ENCODE measurements at places on chromosomes 2 and 18.

- DNase-seq: no peak
Measured at GRCh38 chr2:238280083-238280825, 8.2 kb downstream of the PER2 start.

DNA sequence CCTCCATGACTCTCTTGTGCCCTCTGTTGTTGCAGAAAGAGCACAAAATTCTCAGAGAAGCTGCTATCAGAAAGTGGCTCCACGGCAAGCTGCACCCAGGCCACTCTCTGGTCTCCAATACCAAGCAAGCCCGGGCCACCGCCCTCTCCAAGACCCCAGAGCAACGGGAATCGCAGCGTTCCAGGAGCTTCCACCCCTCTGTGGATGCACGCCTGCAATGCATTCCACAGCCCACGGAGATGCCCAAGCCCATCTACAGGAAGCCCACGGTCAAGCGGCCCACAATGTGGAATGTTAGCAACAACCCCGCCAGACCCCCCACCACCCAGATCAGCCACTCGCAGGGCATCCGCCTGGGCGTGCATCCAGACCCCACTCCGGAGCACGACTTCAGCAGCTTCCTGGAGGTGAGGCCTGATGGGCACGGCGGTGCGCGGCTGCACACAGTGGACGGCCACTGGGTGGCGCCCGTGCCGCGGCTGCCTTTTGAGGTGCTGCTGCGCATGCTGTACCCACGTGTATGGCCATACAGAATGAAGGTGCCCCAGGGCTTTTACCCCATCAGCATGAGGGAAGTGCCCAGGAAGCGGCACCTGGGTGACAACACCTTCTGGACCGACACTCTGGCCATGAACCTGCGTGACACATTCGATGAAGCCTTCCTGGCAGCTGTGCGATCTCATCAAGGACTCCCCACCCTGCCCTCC lies 6.3 kb downstream of the ANKRD53 start:
- peak; percentile 93 for DNase-seq

GRCh38 chr2:236740506-236740905 lies 170.9 kb downstream of the ACKR3 start:
- DNase-seq: no peak

DNA sequence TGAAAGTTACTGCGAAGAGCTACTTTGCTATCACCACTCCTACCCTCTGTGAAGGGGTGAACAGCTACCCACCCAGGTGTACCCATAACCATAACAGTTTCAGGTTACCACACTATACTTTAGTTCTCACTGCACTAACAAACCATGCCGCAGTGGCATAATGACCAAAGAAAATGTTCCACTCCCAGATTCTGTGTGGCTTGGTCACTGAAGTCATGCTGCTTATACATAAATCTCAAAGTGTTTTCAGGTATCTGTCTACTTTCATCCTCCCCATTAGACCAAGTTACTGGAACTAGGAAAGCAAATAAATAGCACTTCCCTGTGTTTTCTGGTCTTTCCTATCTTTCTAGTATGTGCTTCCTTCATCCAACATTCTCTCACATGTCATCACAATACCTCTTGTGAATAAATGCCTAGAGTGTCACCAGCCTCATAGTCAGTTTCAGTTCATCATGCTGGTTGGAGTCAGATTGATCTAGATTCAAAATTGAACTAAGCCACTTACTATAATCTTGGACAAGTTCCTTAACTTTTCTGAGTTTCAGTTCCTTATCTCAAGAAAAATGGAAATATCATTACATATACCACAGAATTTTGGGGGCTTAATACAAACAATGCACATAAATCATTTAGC lies 293.6 kb downstream of the FSIP2 start:
- DNase-seq: no peak

GRCh38 chr2:199870581-199870980 lies 19.6 kb upstream of the FTCDNL1 start:
- no peak for DNase-seq

- no peak for DNase-seq
Measured at GRCh38 chr2:205405752-205406151, 276.5 kb upstream of the NRP2 start.

DNA sequence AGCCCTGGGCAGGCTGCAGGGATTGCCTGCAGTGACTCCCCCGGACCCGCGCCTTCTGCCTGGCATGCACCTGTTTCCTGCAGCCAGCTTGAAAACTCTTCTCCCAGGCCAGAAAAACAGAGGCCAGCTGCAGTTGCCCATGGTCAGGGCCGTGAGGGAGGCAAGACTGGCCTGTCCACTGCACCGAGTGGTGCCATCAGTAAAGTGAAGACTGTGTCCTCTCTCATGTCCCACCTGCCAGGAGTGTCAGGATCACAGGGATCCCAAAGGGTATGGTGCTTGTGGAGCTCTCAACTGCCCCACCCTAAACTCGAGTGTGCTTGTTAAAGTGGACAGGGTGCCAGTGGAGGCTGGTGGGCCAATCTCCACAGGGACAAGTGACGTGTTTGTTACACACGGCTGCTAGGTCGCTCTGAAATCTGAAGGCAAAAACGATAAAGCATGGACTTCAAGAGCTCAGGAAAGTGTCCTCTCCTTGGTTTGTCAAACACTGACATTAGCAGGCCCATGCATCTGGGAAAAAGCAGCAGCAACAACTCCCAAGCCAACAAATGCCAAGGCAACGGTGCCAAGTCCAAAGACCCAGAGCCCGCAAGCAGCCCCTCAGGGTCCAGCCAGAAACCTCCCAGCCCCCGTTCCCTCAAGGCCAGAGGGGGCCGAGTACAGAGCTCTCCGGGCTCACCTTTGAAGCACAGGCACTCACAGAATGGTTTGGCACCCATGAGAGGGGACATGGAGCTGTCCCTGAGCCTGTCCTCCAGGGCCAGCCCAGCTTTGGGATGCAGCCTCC lies 213.2 kb downstream of the HDAC4 start:
- DNase-seq: peak; percentile 49

- DNase-seq: no peak
Measured at GRCh38 chr2:77552956-77553355, 30.8 kb upstream of the LRRTM4 start.

DNA sequence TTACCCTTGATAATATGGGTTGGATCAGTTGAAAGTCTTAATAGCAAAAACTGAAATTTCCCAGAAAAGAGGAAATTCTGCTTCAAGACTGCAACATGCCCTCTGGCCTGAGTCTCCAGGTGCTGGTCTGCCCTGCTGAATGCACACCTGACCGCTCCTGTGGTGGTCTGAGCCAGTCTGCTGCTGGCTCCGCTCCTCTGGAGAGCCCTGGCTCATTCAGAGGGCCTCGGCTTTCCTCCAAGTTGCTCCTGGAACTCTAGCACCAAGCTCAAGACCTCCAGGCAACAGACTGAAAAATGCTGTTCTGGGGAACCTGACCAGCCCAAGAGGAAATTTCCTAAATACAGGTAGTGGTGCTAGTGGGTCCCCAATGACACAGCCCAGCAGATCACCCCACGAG lies 64.8 kb downstream of the DIPK1C start:
- peak; percentile 16 for DNase-seq

DNA sequence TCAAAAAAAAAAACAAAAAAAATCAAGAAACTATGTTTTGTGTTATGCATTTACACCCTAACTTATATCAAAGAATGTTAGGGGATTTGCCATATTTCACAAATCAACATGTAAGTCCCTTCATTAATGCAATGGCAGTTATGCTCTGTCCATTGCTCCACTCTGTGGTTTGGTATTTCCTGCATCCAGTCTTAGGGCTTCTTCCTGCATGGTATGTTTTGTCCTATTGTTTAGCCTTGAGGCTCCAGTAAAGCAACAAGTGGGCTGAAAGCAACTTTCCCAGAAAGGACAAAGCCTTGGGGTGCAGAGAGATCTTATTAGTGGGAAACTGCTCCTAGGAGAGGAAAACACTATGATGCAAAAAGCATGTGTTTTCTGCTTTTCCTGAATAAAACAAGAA lies 474.1 kb downstream of the IRS1 start:
- DNase-seq: no peak

DNA sequence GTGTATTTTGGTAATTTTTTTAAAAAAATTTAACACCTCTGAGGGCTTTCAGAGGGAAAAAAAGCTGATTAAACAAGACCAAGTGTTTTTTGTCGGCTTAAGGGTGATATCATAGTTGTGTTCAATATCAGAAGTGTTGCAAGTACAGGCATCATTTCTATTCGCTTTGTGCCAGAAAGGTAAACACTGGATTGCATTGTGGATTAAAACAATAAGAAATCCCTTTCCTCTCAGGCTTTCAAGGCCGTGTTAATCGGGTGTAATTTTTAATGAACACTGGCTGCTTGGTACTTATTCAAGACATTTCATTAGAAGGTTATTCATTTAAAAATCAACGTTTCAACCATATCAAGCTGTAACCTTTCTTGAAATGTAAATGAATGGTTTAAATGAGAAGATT lies 18.3 kb downstream of the FIGN start:
- DNase-seq: no peak

DNA sequence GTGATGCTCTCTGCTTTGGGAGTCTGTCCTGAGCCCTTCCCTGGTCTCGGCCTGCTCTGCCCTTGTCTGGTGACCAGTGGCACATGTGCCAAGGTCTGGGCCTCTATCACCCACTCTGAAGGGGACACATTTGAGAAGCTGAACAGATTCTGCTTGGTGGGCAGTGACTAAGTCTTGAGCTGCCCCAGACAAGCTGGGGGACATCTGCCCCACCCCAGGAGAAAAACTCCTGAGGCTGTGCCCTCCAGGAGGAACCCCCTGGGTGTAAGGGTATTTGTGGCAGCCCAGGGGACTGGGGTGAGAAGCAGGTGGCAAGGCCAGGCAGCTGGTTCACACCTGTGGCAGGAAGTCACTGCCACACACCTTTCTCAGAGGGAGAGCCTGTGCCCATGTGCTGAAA lies 342.1 kb downstream of the DYSF start:
- DNase-seq: peak; percentile 38

DNA sequence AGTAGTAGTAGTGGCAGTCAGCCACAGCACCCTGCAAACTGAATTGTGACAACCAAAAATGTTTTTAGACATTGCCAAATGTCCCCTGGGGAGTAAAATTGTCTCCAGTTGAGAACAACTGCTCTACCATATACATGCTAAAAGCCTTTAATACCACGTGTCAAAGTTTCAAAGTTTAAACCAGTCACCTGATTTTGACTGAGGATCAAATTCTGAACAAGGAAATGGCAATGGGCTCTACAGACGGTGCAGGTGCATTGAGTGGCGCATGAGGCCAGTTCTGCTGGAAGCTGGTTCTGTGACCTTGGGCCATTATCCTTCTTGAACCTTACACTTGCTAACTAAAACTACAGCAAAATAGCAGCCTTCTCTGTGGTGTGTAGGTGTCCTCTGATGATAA lies 85.0 kb downstream of the LIPG start:
- no peak for DNase-seq

DNA sequence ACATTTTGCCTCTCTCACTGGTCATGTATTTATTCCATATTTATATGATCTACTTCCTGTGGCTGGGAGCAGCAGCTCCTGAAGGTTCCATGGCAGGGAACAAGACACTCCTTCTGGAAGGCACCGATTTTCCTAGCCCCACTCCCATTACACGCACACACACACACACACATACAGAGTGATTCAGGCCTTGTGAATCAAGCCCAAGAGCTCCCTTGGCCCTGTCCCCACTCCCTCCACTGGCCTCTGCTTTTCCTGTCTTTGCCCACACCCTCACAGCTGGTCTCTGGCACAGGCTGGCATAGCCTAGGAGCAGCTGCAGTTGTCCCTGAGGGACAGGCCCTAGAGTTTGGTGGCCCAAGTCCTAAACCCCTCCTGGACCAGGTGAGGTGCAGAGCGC lies 201.7 kb downstream of the NAPG start:
- DNase-seq: no peak

DNA sequence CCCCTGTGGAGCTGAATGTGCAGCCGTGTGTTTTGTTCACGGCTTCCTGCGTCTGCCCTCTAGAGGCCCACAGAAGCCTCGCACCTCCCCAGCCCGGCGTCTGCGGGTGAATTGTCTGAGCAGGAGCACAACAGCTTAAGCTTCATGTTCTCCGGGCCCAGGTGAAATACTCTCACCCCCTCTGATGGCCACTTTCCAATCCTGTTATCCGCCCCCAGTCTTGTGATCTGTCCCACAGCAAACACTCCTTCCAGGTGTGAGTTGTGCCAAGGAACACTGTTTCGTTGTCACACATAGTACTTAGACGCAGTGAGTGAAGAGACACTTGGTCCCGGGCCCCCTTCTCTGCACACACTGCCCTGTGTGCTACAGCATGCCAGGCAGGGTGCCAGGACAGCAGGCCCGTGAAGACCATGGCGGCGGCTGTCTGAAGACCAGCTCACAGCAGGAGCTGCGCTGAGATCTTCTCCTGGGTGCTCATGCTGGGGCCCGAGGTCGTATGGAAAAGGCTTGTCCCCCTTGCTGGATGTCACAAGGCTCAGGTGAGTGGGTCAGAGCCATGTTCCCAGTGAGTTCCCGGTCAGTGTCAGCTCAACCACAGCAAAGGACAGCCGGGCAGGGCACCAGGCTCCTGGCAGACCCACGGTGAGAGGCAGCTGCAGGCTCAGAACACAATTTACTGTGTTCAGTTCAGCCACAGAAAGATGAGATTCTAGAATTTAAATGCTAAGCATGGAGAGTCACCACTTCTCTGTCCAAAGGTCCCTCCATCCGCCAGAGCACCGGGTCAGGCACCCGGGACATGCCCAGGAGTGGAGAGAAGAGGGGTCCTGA lies 6.8 kb upstream of the PXDN start:
- peak; percentile 72 for DNase-seq

DNA sequence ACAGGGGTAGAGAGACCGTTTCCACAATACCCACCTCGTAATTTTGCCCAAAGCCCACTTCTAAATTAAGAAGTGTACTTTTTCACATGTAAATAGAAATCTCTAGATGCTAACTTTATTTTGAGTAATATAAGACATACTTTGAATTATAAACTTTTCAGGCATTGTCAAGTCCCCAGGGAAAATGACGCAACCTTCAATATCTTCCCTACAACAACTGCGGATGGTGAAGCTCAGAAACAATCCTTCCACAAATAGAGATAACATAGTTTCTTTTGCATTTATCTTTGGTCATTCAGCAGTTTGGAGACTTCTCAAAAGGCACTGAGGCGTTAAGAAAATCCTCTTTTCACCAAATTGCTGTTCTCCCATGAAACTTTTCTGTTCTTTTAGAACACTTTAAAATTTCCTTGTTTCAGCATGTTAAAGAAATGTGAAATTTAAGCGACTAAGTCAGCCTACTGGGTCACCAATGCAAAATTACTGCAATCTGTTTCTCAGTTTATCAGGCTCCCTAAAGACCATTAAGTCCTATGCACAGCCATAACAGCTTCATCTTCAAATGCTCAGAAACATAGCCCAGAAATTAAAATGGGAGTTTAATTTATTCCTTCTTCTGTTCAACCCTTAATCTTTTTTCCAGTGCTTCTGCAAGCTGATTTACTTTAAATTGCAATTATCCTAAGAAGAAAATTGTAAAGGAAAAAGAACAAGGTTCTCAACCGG lies 118.3 kb upstream of the DNAJC10 start:
- no peak for DNase-seq
